ENCODE measurements at places on chromosomes 7 and 10. TPM values are rescaled to one million over a fixed set of nuclear protein-coding genes. Genes with fewer than 3 reads are reported as not detected.

- peak; percentile 53 for DNase-seq
Measured at GRCh38 chr10:119368991-119369869, 161.9 kb downstream of the GRK5 start.

DNA sequence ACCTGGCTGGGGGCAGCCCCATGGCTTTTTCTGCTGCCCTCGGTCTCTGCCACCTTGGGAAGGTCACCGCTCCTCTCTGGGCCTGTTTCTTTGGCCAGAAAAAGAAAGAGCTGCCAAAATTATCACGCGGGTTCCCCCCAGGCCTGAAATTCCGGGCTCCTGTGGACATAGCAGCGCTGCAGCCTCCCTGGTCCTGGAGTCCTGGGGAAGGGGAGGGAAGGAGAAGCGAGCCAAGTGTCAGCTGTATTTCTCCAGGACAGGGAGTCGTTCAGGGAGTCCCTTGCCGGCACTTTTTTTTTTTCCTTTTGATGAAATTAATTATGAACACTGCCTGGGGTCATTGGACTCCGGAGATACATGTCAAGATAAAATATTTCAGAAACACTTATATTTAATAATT lies 152.3 kb upstream of the GPR26 start:
- no peak for DNase-seq

The PRR15 gene
- not detected for polyA plus RNA-seq

GRCh38 chr7:71504697-71505441 lies 372.9 kb downstream of the GALNT17 start:
- no peak for DNase-seq

The NPFFR1 gene
- not detected for polyA plus RNA-seq

- no peak for DNase-seq
Measured at GRCh38 chr10:102579328-102579727, 65.0 kb upstream of the TRIM8 start.

DNA sequence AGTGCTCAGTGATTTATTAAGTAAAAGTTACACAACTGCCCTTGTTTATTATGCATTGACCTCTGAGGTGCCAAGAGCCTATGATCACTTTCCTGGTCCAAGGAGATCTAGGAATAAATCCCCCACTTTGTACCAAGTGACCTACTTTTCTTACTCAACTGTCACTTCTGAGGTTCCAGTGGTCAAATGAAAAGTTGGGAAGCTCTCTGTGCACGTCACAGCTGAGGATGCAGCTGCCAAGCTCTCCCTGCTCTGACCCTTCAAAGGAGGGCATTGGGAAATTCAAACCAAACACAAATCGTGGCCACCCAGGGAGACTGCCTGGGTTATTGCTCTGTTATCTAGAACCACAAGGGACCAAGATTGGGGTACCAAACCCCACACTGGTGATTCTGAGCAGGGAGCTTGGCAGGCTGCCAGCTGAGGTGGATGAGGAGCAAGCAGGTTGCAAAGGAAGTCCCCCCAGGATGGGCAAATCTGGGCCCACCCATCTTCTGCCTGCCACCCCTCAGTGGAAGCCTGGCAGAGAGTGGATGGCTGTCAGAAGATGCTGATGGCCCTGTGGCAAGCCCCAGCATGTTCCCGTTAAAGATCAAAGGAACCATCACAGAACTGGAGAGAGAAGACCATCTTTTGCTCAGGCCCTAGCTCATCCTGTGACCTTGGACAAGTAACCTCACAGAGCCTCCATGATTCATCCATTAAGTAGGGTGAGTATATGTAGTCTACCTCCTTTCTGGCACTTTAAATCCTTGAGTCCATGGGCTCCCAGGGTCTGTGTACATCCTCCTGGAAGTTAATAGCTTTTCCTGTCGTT lies 106.8 kb downstream of the PPP1R3C start:
- no peak for DNase-seq

Data from naive thymus-derived CD8-positive, alpha-beta T cell (primary cell).